Large intestine (tissue), 12 donors: ENCODE measurements at places on chromosomes 16 and 17. TPM values are rescaled to one million over a fixed set of nuclear protein-coding genes. Genes with fewer than 3 reads are reported as not detected.

DNA sequence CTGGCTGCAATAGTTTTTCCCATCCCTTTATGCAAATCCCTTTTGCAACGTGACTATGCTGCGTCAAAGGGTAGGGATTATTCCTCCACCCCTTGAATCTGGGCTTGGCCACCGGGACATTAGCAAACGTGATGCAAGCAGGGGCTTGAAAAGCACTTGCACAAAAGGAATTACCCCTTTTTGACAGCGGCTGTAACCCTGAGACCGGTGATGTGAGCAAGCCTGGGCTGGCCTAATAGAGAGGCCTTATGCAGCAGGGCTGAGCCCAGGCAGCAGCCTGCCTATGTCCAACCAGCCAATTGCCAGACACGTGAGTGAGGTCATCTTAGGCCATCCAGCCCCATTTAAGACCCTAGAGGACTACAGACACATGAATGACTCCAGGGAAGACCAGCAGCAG, 30.4 kb upstream of the PAFAH1B1 start:
- DNase-seq, result no peak

DNA sequence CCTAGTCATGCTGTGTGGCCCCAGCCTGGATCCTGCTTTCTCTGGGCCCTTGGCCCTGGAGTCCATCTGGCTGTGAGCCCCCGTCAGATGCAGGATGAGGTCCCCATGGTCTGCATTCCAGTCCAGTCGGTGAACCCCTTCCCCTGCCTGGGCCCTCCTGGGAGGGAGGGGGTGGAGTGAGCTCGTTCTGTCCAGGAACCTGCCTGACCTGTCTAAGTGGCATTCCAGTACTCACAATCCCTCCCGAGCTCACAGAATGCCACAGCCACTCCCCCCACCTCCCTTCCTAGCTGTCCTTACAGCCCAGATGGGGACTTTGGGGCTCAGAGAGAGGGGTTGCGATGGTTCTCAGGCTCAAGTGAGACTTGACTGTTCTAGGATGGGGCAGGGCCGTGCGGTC, 15.5 kb downstream of the SPNS2 start:
- no peak for DNase-seq

DNA sequence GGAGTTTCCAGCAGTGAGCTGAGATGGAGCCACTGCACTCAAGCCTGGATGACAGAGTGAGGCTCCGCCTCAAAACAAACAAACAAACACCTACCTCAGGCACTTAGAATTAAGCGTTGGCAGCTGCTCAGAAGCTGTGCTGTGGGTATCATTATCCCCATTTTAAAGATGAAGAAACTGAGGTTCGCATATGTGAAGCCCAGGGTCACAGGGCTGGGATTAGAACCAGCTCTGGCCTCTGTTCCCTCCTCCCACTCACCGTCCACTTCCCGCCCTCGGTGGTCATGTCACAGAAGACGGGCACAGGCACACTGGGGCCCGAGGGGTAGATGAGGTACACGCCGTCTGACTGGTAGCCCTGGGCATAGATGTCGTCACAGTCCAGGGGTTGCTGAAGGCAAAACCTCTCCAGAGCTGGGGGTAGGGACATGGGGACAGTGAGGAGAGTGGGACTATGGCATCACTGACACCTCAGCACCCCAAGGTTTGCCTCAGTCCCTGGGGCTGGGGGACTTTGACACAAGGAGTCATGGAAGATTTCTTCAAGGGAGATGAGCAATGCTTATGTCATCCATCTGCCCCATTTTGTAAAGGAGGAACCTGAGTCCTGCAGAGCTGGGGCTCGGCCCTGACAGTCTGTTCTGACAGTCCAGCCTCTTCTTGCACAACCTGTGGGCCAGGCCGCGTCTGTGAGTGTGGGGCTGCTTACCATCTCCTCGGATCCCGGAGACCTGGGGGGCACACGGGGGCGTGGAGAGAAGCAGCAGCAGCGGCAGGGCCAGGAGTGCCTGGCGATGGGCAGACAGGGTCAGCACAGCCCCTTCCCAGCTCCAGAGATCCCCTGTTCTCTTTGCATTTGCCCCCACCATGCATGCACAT, 700 bp downstream of the MFAP4 start:
- DNase-seq, result peak; percentile 66

Gene PSMD12
- 34.1 TPM for polyA plus RNA-seq

Gene ANTKMT
- polyA plus RNA-seq, result 23.0 TPM

DNA sequence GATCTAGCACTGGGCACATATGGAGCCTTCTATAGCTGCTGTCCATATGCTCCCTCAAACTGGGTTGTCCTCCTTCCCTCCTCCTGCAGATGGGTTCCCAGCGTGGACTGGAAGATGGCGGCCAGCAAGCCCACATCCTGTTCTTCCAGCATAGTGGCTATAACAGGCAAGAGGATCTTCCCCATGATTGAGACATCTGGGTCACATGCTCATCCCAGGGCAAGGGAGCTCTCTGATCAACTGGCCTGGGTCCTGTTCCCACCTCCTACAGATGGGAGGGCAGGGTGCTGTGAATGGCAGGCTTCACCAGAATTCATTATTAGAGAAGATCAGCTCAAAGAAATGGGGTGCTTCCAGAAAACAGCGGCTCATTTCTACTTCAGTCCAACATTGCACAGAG, 210.2 kb downstream of the PARN start:
- DNase-seq, result no peak

GRCh38 chr16:68737730-68738629, 888 bp downstream of the CDH1 start:
- DNase-seq, result peak; percentile 70
